ENCODE measurements at places on chromosomes 1 and 21. TPM values are rescaled to one million over a fixed set of nuclear protein-coding genes. Genes with fewer than 3 reads are reported as not detected.

Gene RCSD1
- total RNA-seq, result 101 TPM

Gene OR14K1
- not detected for total RNA-seq

Gene NCAM2
- total RNA-seq, result 0.46 TPM

Gene CD1D
- total RNA-seq, result 0.20 TPM

Gene TTC39A
- total RNA-seq, result not detected

Gene KRTAP10-10
- not detected for total RNA-seq

Gene OR2T29
- not detected for total RNA-seq

Data from T-cell (primary cell).